Panc1 (cell line): ENCODE measurements at places on chromosomes 6 and 20. TPM values are rescaled to one million over a fixed set of nuclear protein-coding genes. Genes with fewer than 3 reads are reported as not detected.

Gene OGFR
- 47.3 TPM for total RNA-seq

GRCh38 chr6:34246563-34247391, 2.0 kb downstream of the SMIM29 start:
- DNase-seq: no peak

Gene LAMA5
- total RNA-seq: 497 TPM

DNA sequence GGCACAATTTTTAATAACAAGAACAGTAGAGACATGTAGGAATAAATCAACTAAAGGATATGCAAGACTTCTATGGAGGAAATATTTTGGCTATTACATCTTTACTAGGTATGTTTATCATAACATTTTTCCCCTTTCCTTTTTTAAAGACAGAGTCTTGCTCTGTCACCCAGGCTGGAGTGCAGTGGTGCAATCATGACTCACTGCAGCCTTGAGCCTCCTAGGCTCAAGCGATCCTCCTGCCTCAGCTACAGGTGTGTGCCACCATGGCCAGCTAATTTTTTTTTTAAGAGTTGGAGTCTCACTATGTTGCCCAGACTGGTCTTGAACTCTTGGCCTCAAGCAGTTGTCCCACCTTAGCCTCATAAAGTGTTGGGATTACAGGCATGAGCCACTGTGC, 37.0 kb downstream of the AKAP7 start:
- no peak for DNase-seq

Gene CTCFL
- total RNA-seq: 0.05 TPM

DNA sequence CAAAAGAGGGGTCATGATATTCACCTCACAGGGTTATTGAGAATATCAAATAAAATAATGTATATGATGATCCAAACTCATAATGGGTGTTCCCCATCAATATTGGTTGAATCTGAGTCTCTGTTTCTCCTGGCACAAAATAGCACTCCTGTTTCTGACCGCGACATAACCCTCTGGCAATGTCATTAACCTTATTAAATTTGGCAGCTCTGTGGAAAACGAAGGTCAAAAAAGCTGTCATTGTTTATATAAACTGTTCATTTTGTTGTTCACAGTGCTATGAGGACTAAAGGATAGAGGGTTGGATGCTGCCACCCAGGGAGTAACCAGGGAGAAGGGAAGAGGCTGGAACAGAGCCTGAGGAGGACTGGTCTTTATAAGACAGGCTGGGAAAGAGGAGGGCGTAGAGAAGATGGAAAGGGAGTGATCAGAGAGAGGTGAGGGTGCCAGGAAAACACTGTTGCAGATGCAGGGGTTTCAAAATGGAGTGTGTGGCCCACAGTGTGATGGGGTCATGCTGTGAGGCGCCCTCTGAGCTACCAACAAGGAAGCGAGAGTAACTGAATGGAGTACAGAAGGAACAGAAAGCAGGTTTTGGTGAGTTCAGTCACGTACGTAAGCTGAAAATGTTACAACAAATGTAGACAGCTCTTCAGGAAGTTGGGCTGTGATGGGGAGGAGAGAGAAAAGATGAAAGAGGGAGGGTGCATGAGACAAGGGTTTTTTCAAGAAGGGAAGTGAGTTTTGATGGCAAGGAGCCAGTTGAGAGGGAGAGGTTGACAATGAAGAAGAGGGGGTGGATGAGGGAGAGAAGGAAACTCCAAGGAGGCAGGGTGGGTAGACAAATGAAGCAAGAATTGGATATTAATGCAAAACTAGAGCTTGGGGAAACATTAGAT, 251.6 kb upstream of the TAB2 start:
- DNase-seq: no peak

Gene BTN1A1
- 0.10 TPM for total RNA-seq

- no peak for DNase-seq
These were observed 120.0 kb downstream of the GRM4 start for GRCh38 chr6:34025861-34026260.

Gene FBXO5
- 33.6 TPM for total RNA-seq

GRCh38 chr6:105793130-105793529, 293.0 kb upstream of the PRDM1 start:
- no peak for DNase-seq

GRCh38 chr6:23503173-23503572, 622.8 kb upstream of the NRSN1 start:
- no peak for DNase-seq

DNA sequence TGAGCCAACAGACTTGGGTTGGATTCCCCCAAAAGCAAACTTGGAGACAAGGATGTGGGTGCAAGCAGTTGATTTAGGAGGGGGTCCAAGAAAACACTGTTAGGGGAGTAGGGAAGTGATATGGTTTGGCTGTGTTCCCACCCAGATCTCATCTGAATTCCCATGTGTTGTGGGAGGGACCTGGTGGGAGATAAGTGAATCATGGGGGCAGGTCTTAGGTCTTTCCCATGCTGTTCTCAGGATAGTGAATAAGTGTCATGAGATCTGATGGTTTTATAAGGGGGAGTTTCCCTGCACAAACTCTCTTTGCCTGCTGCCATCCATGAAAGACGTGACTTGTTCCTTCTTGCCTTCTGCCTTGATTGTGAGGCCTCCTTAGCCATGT, 542.6 kb downstream of the DHX35 start:
- no peak for DNase-seq

Gene ZNF76
- total RNA-seq: 41.5 TPM

- DNase-seq: no peak
These were observed 1.2 kb downstream of the HBS1L start for GRCh38 chr6:135053406-135053805.
